ENCODE measurements at places on chromosomes 2 and 18.

- DNase-seq, result no peak
These were observed 79.9 kb downstream of the THADA start for GRCh38 chr2:43515807-43516497.

DNA sequence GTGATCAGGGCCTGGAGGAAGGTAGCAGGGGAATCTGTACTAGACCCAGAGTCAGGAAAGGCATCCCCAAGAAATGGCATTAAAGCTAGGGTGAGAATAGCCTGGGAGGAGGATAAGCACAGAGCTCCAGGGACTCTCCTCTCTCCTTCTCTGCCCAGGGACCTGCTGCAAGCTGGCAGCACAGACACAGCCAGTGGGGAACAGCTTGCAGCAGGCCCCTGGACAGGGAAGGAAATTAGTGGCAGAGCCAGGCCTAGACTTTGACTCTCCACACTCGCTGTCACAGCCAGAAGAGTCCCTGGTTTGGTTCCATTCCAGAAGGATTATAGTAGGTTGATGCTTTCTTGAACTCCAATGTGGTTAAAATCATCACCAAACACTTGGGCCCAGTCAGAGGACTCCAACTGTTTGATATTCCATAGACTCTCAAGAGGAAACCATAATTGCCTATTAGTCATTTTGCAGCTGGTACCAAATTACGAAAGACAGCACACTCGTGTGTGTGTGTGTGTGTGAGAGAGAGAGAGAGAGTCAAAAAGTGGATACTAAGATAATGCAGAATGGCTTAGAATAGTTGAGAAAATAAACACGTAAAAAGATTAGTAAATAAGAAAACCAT is 95.5 kb upstream of the ATP8B1 start:
- no peak for DNase-seq

- DNase-seq, result no peak
These were observed 436.2 kb upstream of the SMIM21 start for GRCh38 chr18:75863696-75864095.

GRCh38 chr18:28152354-28152753 is 24.6 kb downstream of the CDH2 start:
- DNase-seq, result no peak

- DNase-seq, result no peak
These were observed 309.3 kb upstream of the PIK3C3 start for GRCh38 chr18:41645589-41646360.

GRCh38 chr2:190583507-190584337 is 49.2 kb upstream of the NEMP2 start:
- DNase-seq, result no peak

DNA sequence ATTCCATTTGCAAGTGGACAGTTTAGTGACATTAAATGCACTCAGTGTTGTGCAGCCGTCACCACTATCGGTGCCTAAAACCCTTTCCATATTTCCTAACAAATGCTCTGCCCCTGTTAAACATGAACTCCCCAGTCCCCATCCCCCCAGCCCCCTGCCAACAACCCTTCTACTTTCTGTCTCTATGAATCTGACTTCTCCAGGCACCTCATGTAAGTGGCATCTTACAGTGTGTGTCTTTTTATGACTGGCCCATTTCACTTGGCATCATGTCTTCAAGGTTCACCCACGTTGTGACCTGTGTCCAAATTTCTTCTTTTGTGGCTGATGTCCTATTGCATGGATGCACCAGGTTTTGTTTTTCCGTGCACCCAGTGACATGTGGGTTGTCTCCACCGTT is 140.9 kb upstream of the GPC1 start:
- no peak for DNase-seq

DNA sequence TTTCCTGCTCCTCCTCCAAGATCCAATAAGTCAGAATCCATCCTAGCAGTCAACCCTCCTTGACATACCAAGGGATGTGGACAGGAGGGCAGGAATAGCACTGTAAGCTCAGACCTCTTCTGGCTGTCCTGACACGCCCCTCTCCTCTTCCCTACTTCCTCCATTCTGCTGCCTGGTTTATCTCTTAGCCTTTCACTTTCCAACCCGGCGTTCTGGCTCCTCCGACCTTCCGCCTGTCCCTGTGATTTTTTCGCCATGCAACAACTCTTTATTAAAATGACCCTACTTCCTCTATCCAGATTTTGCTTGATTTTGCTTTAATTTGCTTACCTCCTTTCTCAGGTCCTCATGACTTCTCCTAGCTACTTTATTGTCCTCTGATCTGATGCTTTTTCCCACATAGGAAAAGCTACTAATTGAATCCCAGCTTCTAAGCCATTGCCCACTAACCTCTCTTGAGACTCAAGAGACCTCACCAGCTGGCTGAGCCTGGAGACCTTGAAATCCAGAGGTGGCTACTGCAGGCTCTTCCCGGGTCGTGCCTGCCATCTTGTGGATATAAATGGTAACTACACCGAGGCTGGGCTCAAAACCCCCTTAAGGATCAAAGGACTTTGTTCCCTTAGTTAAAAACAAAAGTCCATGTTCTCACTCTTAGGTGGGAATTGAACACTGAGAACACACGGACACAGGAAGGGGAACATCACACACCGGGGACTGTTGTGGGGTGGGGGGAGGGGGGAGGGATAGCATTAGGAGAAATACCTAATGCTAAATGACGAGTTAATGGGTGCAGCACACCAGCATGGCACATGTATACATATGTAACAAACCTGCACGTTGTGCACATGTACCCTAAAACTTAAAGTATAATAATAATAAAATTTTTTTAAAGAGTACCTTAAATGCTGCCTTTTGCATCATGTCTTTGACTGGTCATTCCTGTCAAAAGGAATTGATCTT is 139.4 kb downstream of the AKAIN1 start:
- no peak for DNase-seq

DNA sequence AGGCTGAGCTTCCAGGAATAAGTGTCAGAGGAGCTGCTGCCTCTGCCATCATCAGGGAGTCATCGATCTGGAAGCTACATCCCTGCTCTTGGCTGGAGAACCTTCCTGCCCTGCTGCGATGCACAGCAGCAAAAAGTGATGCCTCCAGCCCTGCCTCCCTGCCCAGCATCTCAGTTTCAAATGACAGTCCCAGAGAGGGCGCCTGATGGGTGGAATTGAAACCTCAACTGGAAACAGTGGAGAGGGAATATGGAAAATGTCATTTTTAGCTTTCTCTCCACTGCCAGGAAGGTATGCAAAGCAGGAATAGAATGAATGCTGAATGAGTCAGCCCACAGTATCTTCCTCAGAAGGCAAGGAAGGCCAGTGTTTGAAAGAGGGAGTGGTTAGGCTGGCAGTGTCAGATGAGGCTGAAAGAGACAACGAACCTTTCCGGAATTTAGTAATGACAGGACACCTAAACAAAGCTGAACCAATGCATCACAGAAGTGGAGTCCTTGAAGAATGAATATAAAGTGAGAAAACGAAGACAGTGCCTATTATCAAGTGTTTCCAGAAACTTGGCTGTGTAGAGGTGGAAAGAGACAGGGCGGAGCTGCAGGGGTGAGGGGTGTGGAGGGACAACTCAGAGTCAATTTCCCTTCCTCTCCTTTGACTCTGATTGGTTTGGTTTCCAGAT is 153.9 kb upstream of the NDUFV2 start:
- DNase-seq, result no peak

GRCh38 chr2:127007652-127008051 is 99.3 kb downstream of the BIN1 start:
- no peak for DNase-seq

- no peak for DNase-seq
These were observed 777 bp downstream of the MOCOS start for GRCh38 chr18:36187826-36188721.

DNA sequence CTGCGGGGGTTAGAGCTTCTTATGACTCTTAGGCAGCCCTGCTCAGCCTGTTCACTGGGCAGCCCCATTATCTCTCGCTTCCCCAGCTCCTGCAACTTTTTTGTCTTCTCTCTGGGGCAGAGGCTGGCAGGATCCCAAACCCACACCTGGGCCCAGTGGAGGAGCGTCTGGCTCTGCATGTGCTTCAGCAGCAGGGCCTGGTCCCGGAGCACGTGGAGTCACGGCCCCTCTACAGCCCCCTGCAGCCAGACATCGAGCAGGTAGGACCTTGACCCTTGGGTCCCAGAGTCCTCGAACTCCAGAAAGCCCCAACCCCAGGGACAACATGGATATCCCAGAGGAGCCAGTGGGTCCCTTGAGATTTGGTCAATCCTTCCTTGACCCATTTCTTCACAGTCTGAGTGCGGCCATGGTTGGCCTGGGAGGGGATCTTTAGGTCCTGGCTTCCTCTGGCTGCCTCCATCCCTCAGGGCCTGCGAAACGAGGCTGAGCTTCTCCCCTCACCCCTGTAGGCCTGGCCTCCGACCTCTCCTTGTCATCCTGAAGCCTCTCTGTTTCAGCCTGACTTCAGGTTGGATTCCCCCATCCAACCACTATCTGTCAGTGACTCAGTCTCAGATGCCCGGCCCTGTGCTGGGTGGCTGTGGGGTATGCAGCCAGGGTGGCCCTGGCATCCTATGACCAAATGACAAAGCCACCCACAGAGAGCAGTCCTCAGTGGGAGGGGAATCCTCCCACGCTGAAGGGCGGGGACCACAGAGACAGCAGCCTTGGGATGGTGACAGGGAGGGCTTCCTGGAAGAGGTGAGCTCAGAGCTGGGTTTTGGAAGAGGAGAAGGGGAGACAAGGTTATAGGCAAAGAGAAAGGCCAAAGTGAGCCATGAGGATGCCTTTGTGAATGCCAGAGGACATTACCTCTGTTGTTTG is 214.2 kb downstream of the DYSF start:
- no peak for DNase-seq

DNA sequence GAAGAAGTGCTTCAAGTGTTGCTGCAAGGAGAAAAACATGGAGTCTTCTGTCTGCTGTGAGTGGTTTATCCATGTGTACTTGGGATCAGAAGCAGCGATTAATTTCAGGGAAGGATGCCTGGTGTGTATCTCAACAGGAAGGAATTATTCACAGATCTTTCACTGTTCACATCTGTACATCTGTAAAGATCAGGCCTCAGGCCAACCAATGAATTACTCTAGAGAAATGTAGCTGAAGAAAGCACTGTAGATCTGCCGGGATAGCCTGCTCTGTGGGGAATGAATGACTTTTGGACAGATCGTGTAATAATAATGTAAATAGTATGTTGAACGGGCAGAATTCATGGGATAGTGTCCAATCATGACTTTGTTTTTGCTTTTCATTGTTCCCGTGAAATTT is 54.0 kb upstream of the SPP2 start:
- DNase-seq, result no peak

DNA sequence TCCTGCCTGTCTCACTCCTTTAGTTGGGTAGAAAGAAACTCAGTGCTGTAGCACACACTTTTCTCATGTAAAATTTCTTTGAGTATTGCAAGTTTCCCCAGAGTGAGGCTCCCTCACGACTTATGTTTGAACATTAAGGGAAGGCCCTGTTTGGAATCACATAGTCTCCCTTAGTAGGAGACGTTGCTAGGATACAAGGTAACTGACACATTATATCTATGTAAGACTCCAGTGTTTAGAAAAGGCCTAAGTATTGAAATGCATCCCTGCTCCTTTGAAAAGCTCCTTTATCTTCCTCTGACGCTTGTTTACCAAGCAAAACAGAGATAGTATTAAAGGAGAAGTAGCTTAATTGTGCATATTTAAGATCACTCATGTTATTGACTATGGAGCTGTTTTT is 248.2 kb downstream of the PHLPP1 start:
- DNase-seq, result no peak

- DNase-seq, result no peak
These were observed 1.3 kb downstream of the CYP27C1 start for GRCh38 chr2:127218812-127219170.

- DNase-seq, result no peak
These were observed 232.4 kb downstream of the MEIS1 start for GRCh38 chr2:66667301-66667700.

DNA sequence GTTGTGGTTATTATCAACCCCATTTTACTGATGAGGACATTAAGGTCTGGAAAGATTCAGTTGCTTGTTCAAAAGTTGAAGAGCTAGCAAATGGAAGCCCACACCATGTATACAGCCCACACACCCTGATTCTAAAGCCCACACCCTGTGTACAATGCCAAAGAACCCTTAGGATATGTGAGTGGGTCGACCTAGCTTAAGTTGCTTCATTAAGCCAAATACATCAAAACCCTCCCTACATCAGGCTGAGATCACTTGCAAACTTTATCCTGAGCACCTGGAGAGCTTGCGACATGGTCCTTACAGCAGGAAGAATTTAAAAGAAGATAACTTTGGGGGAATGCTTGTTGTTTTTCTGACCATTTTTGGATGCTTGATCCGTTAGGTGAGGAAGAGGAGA is 435 bp upstream of the ARHGAP25 start:
- no peak for DNase-seq

DNA sequence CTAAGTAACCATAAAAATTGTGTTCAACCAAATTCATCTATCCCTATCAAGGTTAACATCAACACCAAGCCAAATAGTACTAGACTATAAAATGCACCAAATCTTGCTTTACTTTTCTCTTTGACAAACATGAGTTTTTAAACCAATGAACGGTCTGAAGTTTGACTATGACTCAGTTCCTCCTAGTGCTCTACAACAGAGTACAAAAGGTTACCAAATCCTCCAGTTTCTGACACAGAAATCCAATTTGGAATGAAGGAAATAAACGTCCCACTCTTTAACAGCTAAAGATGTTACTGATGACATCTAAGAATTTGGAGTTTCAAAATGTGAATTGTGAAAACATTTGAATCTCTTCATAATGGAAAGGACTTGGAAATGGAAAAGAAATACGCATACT is 11.8 kb upstream of the ACVR1 start:
- DNase-seq, result no peak

DNA sequence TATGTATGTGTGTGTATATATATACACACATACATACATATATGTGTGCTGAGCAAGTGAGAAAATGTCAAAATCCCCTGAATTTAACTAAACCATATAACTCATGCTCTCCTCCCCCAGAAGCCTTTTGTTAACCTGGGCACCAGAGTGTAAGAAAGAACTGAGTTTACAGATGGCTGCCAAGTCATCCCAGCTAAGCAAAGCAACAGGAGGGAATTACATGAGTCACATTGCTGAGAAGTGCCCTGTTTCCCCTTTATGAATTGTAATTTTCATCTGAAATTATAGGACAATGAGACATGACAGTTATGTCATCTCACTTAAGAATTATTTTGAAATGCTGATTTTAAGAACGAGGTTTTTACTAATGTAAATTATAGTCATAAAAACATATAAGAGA is 29.9 kb downstream of the SCN7A start:
- no peak for DNase-seq

- no peak for DNase-seq
These were observed 18.9 kb downstream of the TWIST2 start for GRCh38 chr2:238866656-238867277.
